ENCODE measurements at places on chromosomes 6 and 20.

DNA sequence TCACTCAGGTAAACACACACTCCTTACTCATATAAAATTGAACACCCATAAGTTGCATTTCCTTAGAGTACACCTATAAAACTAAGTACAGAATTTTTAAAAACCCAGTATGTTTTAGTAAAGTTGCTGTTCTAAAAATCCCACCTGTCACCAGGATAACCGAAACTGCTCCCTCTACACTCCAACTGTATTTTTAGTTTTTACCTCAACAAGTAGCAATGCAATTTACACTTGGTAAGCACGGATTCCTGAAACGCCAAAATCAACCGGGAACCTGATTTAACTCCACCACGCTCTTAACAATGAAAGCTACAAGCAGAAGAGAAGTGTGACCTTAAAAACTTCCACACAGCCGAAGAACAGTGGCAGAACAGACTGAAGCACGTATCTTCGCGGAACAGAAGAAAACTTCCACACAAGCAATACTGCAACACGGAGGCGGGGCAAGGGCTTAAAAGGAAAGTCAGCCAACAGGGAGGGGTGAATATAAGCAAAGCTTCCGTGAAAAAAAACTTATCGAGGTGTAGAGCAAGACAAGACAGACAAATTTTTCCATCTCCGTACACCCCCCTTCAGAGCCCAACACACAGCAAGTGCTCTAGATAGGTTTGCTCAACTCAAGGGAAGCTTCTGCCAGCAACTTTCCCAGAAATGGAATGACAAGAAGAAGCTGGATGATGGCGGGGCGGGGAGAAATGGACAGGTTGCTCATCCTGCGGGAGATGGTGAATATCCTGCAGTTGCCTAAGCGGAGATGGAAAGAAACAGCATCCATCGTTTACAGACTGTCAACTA is 1.4 kb downstream of the STAU1 start:
- peak; percentile 30 for DNase-seq

GRCh38 chr6:53934023-53934422 is 139.2 kb downstream of the LRRC1 start:
- no peak for DNase-seq

DNA sequence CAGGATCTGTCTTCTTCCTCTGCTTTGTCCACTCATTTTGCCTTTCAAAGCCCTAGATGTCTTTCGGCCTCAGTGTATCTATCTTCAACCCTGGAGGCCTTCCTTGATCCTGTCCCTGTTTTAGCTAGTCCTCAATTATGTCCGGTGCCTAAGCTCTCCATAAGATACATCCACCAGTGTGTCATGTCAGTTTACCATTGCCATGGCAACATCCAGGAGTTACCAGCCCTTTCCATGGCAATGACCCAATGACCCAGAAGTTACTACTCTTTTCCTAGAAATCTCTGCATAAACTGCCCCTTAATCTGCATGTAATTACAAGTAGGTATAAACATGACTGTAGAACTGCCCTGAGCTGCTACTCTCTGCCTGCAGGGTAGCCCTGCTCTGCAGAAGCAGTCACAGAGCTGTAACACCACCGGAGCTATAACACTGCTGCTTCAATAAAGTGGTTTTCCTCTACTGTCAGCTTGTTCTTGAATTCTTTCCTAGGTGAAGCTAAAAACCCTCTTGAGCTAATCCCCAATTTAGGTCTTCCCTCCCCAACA is 712.1 kb upstream of the AGPAT4 start:
- no peak for DNase-seq

- no peak for DNase-seq
Measured at GRCh38 chr6:21033084-21033483, 498.8 kb downstream of the CDKAL1 start.

DNA sequence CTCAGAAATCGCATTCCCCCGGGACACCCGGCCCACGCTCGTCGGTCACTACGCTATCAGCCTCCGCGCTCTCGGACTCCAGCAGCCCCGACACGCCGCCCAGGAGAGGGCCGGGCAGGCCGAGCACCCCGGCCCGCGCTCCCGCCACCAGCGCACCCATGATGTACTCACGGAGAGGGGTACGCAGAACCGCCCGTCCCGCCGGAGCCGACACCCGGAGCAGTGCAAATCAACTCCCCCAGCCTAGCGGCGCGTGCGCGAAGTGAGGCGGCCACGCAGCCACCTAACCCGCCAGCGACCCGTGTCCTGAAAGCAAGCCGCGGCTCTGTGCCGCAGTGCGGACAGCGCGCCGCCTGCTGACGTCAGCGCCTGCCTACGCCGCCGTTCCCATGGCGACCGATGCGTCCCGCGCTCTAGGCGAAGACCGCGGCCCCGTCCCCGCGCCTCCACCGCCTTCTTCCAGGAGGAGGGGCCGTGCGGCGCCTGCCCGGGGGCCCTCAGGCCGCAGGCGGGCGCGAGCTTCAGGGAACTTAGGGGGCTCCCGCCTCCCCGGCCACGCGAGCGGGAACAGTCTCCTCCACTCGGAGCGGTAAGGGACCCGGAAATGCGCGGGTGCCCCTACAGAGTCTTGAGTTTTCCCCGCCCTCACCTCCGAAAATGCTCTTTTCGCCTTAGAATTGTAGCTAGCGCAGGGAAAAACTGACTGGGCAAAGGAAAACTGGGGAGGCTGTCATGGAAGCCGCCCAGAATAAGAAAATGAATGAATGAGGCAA is at the start of gene AHI1:
Gene AHI1, minus strand, starts transcription at position 329 of the 773 bp plus-strand sequence. CDS start 5,503 bp downstream, outside the sequence.
- peak; percentile 59 for DNase-seq

DNA sequence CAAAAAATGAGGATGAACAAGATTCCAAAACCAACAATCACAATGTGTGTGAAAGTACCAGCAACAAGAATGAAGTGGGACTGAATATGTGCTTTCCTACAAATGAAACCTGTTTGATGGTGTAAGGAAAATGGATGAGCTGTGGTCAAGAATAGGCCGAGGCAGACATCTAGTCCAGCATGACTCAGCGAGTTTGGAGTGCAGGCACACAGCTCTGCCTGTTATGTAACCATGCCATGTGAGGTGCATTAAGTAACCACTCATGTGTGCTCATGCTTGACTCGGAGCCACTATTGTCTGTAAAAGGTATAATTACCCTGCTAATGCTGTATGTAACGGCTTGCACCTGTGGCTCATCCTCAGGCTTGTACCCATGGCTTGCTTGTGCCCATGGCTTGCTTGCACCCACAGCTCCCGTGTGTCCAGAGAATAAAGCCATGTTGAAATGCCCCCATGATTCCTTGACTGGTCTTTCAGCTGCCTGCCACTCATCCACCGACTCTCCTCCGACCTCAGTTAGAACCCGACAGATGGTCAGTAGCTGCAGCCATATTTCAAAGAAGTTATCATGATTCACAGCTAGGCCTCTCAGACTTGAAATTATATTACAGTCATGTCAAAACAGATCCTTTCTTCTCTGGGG is 98.7 kb downstream of the BACH2 start:
- no peak for DNase-seq

GRCh38 chr6:42372699-42373098 is 79.0 kb downstream of the TRERF1 start:
- DNase-seq, result no peak

GRCh38 chr6:145068577-145068976 is 666.7 kb downstream of the EPM2A start:
- no peak for DNase-seq

DNA sequence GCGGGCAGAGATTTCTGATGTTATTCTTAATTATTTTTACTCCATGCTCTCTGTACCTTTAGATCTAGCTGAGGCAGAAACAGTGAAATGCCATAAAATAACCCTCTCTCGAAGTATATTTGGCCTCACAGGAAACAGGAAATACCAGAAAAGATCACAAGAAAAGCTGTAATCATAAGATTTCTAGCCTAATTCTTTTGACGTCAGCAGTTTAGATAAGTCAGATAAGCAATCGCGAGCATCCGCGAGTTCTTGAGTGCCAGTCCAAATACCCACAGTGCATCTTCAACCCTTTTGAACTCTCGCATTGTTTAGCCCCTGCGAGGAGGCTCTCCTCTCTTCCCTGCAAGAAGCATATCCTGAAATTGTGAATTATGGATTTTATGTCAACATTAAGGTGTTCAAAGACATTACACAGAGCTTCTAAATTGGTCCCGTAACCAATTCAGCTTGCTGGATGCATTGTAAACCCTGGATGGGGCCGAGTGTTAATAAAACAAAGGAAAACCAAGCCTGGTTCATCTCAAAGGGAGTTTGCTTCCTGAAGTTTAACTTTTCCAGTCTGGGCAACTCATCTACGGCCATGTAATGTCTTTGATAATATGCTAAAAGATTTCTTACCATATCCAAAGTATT is 198.9 kb downstream of the MTFR2 start:
- no peak for DNase-seq

DNA sequence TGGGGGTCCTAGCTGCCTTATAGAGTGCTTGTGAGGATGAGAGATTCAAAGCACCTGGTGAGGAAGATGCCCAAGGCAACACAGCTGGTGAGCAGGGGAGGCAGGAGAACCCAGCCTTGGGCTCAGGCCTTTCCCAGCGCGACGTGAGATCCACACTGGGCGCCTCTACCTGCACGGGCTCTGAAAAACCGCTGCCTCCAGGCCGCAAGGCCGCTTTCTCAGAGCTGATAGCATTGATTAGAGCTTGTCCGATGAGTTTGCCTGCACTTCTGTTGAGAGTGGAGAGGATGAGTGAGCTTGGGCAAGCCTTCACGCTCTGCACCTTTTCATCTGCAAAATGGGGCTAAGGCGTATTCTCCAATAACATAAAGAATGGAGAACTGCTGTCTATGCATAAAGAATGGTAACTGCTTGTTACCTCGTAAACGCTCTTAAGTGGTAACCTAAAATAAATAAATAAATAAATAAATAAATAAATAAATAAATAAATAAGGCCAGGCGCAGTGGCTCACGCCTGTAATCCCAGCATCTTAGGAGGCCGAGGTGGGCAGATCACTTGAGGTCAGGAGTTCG is 916 bp downstream of the PABPC1L start:
- DNase-seq, result no peak

- no peak for DNase-seq
Measured at GRCh38 chr6:142925575-142926110, 19.3 kb downstream of the HIVEP2 start.

- DNase-seq, result no peak
Measured at GRCh38 chr6:56143796-56144195, 103.6 kb downstream of the COL21A1 start.

- DNase-seq, result no peak
Measured at GRCh38 chr20:24668791-24669190, 199.4 kb downstream of the SYNDIG1 start.

- DNase-seq, result no peak
Measured at GRCh38 chr20:25548613-25549086, 36.7 kb downstream of the NINL start.

GRCh38 chr6:38957426-38957825 is 91.2 kb upstream of the GLP1R start:
- no peak for DNase-seq

- no peak for DNase-seq
Measured at GRCh38 chr6:159999240-159999671, 30.4 kb downstream of the IGF2R start.

DNA sequence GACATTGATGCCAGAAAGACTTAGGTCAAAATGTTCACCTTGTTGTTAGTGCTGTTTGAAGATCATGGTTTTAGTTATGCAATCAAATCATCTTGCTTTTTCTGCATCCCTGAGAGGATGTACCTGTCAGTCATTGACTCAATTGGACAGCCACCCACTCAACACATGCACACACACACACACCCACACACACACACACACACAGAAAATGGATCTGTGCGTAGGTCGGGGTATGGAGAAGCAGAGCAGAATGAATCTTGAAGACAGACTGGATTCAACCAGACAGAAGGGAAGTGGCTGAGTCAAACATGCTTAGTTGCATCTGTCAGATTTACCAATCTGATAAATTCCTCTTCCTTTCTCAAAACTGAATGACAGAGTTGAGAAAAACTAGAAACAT is 19.1 kb upstream of the ZSCAN23 start:
- no peak for DNase-seq

DNA sequence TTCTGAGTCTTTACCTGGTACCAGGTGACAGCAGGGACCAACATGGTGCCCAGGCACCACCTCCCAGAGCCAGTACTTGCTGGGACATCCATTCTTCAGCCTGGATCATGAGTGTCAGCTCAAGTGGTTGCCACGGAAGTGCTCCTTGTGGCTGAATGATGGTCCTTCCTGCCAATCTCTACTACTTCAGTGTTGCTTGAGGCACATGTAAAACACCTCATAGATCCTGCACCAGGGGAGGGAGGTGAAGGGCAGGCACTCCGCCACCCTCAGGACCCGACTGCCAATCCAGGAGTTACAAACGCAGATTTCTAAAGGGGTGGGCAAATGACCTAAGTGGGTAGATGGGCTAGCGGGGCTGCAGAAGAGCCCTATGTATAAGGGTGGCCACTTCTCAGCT is 226.0 kb downstream of the PREX1 start:
- DNase-seq, result no peak

GRCh38 chr6:30322527-30323501 is 3.9 kb upstream of the TRIM39 start:
- DNase-seq, result peak; percentile 15

GRCh38 chr6:67633058-67633457 is 1002.0 kb upstream of the ADGRB3 start:
- DNase-seq, result no peak

- no peak for DNase-seq
Measured at GRCh38 chr20:18717062-18717461, 96.5 kb upstream of the SCP2D1 start.

DNA sequence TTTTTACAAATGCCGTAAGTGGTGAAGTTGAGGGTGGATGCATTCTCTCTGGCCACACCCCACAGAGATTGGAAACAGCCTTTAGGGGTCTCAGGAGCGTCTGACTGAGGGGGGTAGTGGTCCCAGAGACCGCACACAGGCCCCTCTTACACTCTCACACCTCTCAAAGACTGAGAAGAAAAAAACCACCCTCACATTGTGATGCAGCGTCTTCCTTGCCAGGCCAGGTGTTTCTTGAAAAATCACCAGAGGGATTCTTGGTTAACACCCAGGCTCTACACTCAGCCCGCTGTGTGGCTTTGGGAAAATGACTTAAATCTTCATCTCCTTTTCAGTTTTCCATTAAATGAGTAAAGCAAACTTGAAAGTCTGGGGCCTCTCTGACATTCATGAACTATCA is 115.8 kb upstream of the SPTLC3 start:
- no peak for DNase-seq

- DNase-seq, result peak; percentile 98
Measured at GRCh38 chr6:44161997-44162338, 3.3 kb downstream of the CAPN11 start.

GRCh38 chr20:19380211-19380610 is 167.8 kb downstream of the SLC24A3 start:
- DNase-seq, result no peak

DNA sequence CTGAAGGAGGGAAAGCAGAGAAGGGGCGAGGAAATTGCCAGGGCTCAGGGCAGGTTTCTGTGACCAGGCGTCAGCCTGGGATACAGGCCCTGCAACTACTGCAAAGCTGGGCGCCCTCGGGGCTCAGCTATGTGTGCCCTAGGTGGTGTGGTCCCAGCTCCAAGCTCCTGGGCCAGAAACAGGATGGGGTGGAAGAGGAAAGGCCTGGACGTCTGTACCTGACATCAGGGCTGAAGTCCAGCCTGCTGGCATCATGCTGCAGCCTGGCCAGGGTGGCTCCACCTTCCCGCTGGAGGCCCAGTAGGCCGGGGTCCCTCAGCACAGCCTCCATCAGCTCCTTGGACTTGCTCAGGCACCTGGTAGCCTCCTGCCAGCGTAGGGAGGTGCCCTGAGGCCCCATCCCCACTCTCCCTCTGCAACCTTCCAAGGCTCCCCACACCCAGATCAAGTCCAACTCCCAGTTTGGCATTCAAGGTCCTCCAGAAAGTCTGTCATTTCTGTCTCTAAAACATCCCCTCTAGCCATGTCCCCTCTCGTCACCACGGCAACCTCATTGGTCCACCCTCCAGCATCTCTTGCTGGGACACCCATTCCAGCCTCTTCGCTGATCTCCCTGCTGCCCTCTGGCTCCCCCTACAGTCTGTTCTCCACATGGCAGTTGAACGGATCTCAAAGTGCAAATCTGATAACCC is 38.2 kb downstream of the KIAA1755 start:
- peak; percentile 65 for DNase-seq

Data from H54 (cell line).